Psoas muscle (tissue), 8 donors: ENCODE measurements at places on chromosomes 3 and 15. TPM values are rescaled to one million over a fixed set of nuclear protein-coding genes. Genes with fewer than 3 reads are reported as not detected.

GRCh38 chr15:29156521-29156920 is 113.1 kb downstream of the NSMCE3 start:
- no peaks in the 10 kb centered on the region for H3K4me1 ChIP-seq
- no peak overlapping the region for H3K4me3 ChIP-seq
- DNase-seq = no peak
- H3K36me3 ChIP-seq = no peaks in the 10 kb centered on the region
- H3K27me3 ChIP-seq = no peaks in the 10 kb centered on the region
- H3K27ac ChIP-seq = no peak overlapping the region

DNA sequence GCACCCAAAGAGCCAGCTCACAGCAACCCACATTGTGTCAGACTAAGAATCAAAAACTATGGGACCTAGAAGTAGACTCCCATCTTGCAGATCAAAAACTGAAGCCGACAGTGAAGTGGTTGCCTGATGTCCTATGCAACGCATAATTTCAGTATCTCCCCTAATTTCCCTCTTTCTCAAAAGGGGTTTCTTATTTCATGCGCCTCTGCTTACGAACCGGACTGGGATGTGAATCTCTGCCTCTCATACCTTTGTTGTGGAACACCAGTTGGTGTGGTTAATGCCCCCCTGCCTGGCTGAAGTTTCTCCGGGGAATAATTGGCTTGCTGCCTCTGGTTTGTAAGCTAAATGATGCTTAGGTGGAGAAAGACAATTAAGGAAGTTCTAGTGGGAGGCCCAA is 514 bp upstream of the FAM174B start:
- peak overlapping the region; percentile 73 for H3K4me3 ChIP-seq
- H3K27ac ChIP-seq = peak overlapping the region; percentile 60
- H3K4me1 ChIP-seq = no peaks in the 10 kb centered on the region
- no peaks in the 10 kb centered on the region for H3K36me3 ChIP-seq
- peaks cover 6% of the 10 kb centered on the region for H3K27me3 ChIP-seq

- H3K27me3 ChIP-seq = no peaks in the 10 kb centered on the region
- no peak for DNase-seq
- peaks cover 6% of the 10 kb centered on the region for H3K4me1 ChIP-seq
These were observed 31.6 kb downstream of the PGBD4 start for GRCh38 chr15:34133511-34133910.

GRCh38 chr3:47590216-47590615 is 11.6 kb upstream of the CSPG5 start:
- peaks cover 68% of the 10 kb centered on the region for H3K36me3 ChIP-seq
- no peak for DNase-seq
- no peak overlapping the region for H3K4me3 ChIP-seq
- no peaks in the 10 kb centered on the region for H3K27me3 ChIP-seq

DNA sequence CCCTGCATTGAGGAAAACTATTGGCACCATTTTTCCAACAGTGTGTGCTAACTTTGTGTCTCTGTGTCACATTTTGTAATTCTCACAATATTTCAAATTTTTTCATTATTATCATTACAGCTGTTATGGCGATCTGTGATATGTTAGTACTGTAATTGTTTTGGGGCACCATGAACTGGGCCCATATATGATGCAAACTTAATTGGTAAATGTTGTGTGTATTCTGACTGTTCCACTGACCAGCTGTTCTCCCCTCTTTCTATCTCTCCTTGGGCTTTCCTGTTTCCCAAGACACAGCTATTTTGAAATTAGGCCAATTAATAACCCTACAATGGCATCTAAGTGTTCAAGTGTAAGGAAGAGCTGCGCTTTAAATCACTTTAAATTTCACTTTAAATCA is 2.2 kb upstream of the CYP8B1 start:
- H3K4me3 ChIP-seq = no peak overlapping the region
- H3K36me3 ChIP-seq = no peaks in the 10 kb centered on the region
- no peak for DNase-seq
- H3K27ac ChIP-seq = no peak overlapping the region

DNA sequence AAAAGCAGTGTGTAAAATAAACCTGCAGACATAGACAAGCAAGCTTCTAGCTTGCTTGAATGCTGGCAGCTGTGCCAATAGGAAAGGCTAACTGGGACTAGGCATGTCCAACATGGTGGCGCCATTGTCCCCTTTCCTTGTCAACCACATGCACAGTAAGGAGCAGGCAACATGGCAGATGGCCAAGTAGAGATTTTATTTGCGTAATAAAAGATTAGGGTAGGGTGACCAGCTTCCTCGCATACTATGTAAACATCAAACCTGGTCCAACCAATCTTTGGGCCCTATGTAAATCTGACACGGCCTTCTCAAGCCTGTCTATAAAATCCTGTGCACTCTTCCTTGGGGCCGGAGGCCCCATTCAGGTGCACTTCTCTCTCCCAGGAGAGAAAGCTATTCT is 575.4 kb upstream of the GOLIM4 start:
- no peaks in the 10 kb centered on the region for H3K36me3 ChIP-seq
- H3K4me1 ChIP-seq = no peaks in the 10 kb centered on the region
- no peak overlapping the region for H3K27ac ChIP-seq
- DNase-seq = no peak
- no peaks in the 10 kb centered on the region for H3K27me3 ChIP-seq

GRCh38 chr3:42712688-42713372 is 10.2 kb upstream of the HHATL start:
- H3K4me1 ChIP-seq = no peaks in the 10 kb centered on the region
- H3K4me3 ChIP-seq = no peak overlapping the region
- H3K27me3 ChIP-seq = no peaks in the 10 kb centered on the region
- H3K36me3 ChIP-seq = no peaks in the 10 kb centered on the region
- no peak for DNase-seq

DNA sequence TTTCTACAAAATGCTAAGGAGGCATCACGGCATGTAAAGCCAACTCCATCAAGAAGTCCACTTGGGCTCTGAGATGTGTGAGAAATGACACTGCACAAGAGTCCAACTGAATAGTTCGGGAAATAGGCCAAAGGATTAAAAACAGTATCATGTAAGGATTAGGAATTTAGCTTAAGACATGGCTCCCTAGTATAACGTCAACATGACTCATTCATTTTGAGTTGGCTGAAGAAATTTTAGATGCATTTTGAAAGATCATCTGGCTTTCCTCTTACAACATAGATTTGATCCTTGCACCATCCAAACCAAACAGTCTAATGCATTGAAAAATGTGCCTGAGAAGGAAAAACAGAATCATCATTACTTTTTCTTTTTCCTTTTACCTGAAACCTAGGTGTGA is 109.3 kb upstream of the MME start:
- no peaks in the 10 kb centered on the region for H3K4me1 ChIP-seq
- no peak overlapping the region for H3K27ac ChIP-seq
- no peaks in the 10 kb centered on the region for H3K36me3 ChIP-seq
- no peak for DNase-seq

- H3K27ac ChIP-seq = no peak overlapping the region
- peaks cover 10% of the 10 kb centered on the region for H3K36me3 ChIP-seq
- H3K27me3 ChIP-seq = no peaks in the 10 kb centered on the region
These were observed 20.2 kb downstream of the CPOX start for GRCh38 chr3:98573181-98573728.

- H3K27me3 ChIP-seq = peaks cover 17% of the 10 kb centered on the region
- no peak overlapping the region for H3K4me3 ChIP-seq
- H3K36me3 ChIP-seq = no peaks in the 10 kb centered on the region
- H3K27ac ChIP-seq = no peak overlapping the region
- H3K4me1 ChIP-seq = no peaks in the 10 kb centered on the region
These were observed 34.7 kb upstream of the TUBGCP5 start for GRCh38 chr15:23073890-23074646.

GRCh38 chr3:135181408-135181807 is 386.3 kb downstream of the EPHB1 start:
- H3K4me3 ChIP-seq = no peak overlapping the region
- no peak overlapping the region for H3K27ac ChIP-seq
- no peaks in the 10 kb centered on the region for H3K36me3 ChIP-seq
- no peak for DNase-seq
- H3K27me3 ChIP-seq = no peaks in the 10 kb centered on the region

- H3K36me3 ChIP-seq = no peaks in the 10 kb centered on the region
- H3K4me3 ChIP-seq = no peak overlapping the region
- no peaks in the 10 kb centered on the region for H3K27me3 ChIP-seq
- peaks cover 3% of the 10 kb centered on the region for H3K4me1 ChIP-seq
These were observed 17.7 kb downstream of the FRMD4B start for GRCh38 chr3:69368129-69368741.

DNA sequence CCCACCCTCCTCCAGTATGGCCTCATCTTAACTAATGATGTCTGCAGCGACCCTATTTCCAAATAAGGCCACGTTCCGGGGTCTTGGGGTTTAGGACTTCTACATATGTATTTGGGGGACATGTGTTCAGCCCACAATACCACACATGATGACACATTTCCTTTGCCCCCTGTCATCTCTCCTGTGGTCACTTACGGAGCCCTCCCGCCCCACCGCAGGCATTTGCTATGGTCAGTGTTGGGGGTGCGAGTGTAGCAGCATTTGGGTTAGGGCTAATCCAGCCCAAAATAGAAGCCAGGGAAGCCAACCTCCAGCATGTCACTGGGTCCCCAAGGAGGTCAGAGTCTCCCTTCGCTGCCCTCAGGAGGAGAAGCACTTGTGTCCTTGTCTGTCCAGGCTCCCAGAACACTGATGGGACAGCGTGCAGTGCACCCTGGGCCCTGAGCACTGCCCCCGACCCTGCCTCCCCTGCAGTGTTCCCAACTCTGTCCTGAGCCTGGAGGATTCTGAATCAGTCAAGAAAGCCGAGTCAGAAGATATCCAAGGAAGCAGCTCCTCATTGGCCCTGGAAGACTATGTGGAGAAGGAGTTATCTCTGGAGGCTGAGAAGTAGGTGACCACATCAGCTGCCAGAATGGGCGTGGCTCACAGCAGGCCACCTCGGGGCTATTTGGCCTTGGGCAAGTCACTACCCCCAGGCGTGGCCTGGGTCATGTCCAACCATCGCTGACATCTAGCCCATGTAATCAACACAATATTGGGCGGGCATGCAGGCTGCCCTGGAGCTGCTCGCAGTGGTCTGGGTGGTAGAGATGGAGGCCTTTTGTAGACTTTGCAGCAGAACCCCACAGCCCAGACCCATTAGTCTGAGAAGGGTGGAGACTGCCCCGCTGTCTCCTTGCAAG is 46.9 kb upstream of the FGD5 start:
- no peaks in the 10 kb centered on the region for H3K4me1 ChIP-seq
- H3K36me3 ChIP-seq = no peaks in the 10 kb centered on the region
- H3K4me3 ChIP-seq = no peak overlapping the region
- no peak overlapping the region for H3K27ac ChIP-seq

DNA sequence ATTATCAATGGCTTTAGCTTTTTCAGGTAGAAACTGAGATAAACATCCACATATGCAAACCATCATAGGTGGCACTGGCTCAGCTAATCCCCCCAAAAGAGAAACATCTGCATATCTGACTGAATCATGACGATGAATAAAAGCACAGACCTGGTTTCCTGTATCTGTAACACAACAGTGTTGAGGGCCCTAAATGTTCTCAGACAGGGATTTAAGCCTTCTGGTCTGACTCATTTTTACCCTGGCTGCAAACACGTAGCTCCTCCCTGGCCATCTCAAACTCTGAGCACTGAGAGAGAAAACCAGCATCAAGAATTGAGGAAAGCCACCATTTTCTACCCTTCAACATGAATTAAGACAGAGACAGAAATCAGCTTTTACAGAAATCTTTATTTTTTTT is 35.2 kb downstream of the GLB1 start:
- no peaks in the 10 kb centered on the region for H3K27me3 ChIP-seq
- H3K4me3 ChIP-seq = no peak overlapping the region
- H3K4me1 ChIP-seq = no peaks in the 10 kb centered on the region

- no peak overlapping the region for H3K4me3 ChIP-seq
- no peak for DNase-seq
- H3K36me3 ChIP-seq = no peaks in the 10 kb centered on the region
- no peaks in the 10 kb centered on the region for H3K4me1 ChIP-seq
- no peak overlapping the region for H3K27ac ChIP-seq
These were observed 24.9 kb downstream of the SLCO2A1 start for GRCh38 chr3:134004841-134005240.

DNA sequence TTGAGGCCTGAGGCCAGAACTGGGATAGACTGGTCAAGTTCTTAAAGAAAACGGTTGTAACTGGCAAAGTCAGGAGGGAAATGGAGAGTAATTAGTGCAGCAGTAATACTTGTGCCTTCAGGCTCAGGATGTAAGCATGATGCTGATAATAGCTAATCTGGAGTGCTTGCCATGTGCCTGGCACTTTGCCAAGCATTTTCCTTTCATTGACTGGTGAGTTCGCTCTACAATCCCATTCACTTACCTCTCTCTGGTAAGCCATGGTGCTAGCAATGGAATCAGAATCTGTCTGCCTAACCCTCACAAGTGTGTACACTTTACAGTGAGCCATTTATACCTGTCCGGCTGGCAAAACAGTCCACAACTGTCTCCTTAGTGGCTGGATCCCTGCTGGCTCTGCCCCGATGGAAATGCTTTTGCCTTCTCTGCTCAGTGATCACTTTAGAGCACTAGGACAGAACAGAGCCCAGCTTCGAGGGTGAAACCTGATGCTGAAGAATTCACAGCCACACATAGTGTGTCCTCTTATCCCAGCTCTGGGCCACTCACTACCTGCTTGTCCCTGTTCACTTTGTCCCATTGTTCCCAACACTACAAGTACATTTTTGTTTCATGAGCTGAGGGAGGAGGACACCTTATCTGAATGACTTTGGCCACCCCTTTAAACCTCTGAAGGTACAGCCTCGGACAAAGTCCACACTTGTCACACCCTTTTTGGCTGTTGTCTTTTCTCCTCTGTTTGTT is 10.3 kb downstream of the CHP1 start:
- peaks cover 46% of the 10 kb centered on the region for H3K36me3 ChIP-seq
- H3K4me1 ChIP-seq = peaks cover 9% of the 10 kb centered on the region
- no peaks in the 10 kb centered on the region for H3K27me3 ChIP-seq
- DNase-seq = no peak
- no peak overlapping the region for H3K27ac ChIP-seq

The CHRM5 gene
- total RNA-seq = not detected

The ZBTB38 gene
- 212 TPM for total RNA-seq

The FOXL2NB gene
- not detected for total RNA-seq

The CHAC1 gene
- 243 TPM for total RNA-seq

The OXTR gene
- not detected for total RNA-seq

The ZNF385D gene
- 3.7 TPM for total RNA-seq

The ATXN7 gene
- 16.2 TPM for total RNA-seq

The FBXL22 gene
- total RNA-seq = 0.37 TPM

The NUP210 gene
- 5.2 TPM for total RNA-seq

The TATDN2 gene
- total RNA-seq = 16.3 TPM

The ADCY5 gene
- 2.3 TPM for total RNA-seq
